Cerebellum (tissue), 4 donors: ENCODE measurements at places on chromosomes 7 and 10. TPM values are rescaled to one million over a fixed set of nuclear protein-coding genes. Genes with fewer than 3 reads are reported as not detected.

DNA sequence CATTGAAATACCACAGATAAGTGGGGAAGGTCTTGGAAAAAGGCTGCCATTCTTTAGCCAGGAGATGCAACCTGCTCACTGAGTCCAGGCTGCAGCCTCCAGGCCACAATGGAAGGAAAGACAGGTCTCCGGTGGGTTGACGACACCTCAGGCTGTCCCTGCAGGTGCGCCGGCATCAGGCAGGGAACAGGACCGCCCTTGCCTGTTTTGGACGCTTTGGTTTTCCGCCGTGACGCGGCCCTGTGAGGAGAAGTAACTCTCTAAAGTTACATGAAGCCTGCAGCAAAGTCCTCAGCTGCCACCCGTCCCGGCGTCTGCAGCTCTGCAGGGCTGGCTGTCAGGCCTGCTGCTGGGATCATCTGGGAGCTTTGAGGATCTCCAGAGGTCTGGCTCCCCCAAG, 147.0 kb downstream of the WDR37 start:
- no peak for DNase-seq

DNA sequence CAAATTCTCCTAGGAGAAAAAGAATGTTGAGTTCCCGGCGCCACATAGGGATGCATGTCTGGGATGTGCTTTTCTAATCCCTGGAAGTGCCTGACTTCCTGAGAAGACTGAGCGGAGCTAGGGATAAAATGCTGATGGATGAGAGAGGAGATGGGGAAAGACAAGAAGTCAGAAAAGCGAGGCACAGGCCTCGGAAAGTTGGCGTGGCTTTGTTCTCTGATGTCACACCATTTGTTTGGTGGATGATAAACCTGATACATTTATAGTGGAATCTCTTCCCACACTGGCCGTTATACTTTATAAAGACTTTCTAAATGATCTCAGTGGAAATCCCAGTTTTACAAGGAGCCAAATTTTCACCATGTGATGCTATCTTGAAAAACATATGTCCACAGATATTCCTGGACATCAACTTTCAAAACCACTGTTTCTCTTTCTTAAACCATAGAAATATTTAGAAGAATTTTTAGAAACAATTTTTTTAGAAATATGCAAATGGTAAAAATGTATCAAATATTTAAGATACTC, 188.8 kb upstream of the SVIL start:
- no peak for DNase-seq

GRCh38 chr10:58588673-58589265, 76.1 kb downstream of the BICC1 start:
- DNase-seq, result no peak

DNA sequence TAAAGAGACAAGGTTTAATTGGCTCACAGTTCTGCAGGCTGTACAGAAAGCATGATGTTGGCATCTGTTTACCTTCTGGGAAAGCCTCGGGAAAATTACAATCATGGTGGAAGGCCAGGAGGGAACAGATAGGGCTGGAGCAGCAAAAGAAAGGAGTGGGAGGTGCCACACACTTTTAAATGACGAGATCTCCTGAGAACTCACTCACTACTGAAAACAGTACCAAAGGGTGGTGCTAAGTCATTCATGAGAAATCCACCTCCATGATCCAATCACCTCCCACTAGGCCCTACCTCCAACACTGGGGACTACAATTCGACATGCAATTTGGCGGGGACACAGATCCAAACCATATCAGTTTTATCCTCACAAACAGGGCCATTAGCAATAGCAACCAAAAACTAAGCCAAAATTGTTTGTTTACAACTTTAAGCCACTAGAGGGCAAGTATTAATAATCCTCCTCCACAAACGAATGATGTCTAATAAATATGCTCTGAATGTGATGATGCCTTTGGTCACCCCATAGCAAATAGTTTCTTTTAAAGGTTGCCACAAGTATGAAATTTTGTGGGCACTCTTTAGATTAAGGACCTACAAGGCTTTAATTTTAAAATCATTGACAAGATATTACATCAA, 129.2 kb upstream of the NRBF2 start:
- DNase-seq, result peak; percentile 2

DNA sequence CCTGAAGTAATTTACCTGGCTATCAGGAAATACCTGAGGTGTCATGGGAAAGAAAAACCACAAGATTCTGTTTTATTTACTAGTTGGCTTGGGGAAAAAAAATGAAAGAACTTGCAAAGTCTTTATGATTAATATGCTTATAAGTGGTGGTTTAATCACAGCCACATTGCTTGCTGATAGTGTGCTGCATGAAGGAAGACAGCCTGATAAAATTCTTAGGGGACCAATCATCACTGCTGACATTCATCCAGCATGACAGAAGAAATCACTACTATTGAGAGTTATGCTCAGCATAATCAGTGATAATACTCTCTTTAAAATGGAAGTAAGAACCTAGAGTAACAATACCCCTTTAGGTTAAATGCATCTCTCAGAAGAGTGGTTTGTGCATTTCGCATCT, 150.2 kb upstream of the LRRN3 start:
- no peak for DNase-seq

DNA sequence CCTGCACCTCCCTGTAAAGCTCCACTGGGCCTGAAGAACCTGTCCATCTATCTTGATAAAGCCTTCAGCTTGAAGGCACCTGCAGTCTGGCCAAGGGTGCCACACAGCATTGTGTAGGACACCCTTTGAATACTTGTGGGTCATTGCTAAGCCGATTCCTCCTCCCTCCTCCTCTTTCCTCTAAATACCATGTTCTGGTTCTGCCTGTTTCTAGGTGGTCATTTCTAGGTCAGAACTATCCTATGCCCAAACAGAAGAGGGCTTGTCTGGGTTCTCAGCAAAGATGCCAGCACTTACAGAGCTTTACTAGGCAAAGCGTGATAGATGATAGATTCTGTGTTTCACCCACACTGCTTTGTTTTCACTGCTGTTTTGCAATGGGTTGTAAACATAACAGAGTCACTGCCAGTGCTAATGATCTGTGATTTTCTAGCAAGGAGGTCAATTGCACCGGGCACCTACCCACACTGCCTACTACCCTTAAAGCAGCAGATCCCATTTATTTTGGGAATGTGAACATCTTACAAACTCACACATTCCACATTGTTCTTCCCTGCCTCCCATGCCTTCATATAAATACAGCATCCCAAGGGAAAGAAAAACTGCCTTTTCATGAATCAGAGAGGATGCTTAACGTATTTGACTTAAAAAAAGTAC, 279.1 kb upstream of the PITRM1 start:
- no peak for DNase-seq

DNA sequence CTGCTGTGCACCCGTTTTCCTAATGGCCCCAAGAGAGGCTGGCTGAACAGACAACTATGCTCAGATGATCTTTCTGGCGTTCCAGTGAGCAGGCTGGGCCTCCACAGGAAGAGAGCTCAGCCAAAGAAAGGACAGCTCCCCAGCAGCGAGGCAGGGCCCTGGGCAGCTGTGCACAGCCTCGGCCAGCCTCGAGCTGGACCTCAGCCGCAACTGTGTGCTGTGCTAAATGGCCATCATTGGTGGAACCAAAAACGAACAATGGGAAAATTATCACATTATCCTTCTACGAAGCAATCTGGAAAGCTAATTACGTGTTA, 97.5 kb downstream of the CTBP2 start:
- no peak for DNase-seq

COL17A1 gene
- 0.09 TPM for total RNA-seq
